ENCODE measurements at places on chromosomes 11 and 22.
A peak's percentile ranks its signal among the peaks of the same experiment; 100 is the strongest.

DNA sequence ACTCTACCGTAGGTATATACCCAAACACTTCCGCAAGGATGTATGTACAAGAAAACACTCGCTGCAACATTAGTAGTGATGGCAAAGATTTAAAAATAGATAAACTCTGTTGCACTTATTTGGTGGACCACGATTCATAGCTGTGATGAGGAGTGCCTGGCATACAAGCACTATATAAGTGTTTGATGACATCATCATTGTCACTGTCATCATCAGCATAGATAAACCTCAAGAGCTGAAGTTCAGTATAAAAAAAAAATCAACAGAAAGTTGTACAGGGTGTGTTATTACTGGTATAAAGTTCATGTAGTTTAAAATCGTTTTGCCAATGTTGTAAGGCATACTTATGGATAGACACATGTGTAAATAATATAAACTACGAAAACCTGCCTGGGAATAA is 24.0 kb upstream of the NUP50 start:
- DNase-seq, result no peak
- no peak overlapping the region for H3K27ac ChIP-seq
- H3K27me3 ChIP-seq, result no peaks in the 10 kb centered on the region
- no peaks in the 10 kb centered on the region for H3K36me3 ChIP-seq

DNA sequence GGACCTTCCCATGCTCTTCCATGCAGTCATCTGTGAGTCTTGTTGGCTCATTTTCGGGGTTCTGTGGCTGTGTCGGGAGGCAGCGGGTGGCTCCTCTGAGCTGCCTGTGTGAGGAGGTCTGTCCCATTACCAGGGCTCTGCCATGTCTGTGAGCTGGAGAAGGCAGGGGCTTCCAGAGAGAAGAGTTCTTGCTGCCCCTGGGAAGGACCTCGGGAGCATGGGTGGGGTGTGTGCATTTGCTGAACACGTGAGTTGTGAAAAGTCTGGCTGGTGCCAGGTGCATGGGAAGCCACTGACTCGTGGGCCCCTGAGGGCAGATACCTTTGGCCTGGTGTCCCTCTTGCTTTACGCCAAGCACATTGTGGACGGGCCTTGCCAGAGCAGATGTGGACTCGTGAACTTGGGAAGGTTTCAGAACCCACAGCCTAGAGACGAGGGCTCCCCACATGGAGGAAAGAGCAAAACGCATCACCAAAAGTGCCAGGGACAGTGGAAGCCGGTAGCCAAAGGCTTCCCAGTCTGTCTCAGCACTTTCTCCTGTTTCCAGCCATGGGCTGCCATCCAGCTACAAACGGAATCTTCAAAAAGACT is 1324.5 kb downstream of the BRD1 start:
- DNase-seq, result no peak
- H3K4me1 ChIP-seq, result peaks cover 12% of the 10 kb centered on the region
- no peak overlapping the region for H3K27ac ChIP-seq
- no peaks in the 10 kb centered on the region for H3K27me3 ChIP-seq
- H3K36me3 ChIP-seq, result no peaks in the 10 kb centered on the region

- no peaks in the 10 kb centered on the region for H3K4me1 ChIP-seq
- H3K36me3 ChIP-seq, result no peaks in the 10 kb centered on the region
- H3K27me3 ChIP-seq, result no peaks in the 10 kb centered on the region
- H3K4me3 ChIP-seq, result no peak overlapping the region
- H3K27ac ChIP-seq, result no peak overlapping the region
Observed at GRCh38 chr11:92929653-92930052, 39.8 kb upstream of the MTNR1B start.

- no peaks in the 10 kb centered on the region for H3K36me3 ChIP-seq
- no peaks in the 10 kb centered on the region for H3K27me3 ChIP-seq
- DNase-seq, result no peak
- no peaks in the 10 kb centered on the region for H3K4me1 ChIP-seq
- no peak overlapping the region for H3K27ac ChIP-seq
Observed at GRCh38 chr22:47064016-47064415, 301.6 kb downstream of the TBC1D22A start.

GRCh38 chr11:36123336-36124101 is 165.7 kb downstream of the COMMD9 start:
- no peak overlapping the region for H3K4me3 ChIP-seq
- peaks cover 13% of the 10 kb centered on the region for H3K4me1 ChIP-seq
- no peak for DNase-seq
- no peaks in the 10 kb centered on the region for H3K36me3 ChIP-seq
- no peaks in the 10 kb centered on the region for H3K27me3 ChIP-seq

DNA sequence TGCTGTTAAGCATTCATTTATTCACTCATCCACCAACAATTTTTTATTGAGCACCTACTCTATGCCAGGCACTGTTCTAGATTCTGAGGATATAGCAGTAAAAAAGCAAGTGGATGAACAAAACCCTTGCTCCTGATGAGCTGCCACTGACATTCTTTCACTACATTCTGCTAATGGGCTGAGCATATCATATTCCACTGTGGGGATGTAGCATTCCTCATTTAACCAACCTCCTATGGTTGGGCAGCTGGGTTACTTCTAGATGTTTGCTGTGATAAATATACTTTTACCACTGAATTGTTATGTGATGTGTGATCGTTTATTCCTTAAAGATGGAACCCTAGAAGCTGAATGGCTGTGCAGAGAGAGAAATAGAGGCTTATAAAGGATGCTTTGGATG is 176.9 kb downstream of the MN1 start:
- no peak overlapping the region for H3K4me3 ChIP-seq
- H3K36me3 ChIP-seq, result no peaks in the 10 kb centered on the region
- H3K27me3 ChIP-seq, result no peaks in the 10 kb centered on the region

GRCh38 chr11:86511086-86511551 is 136.4 kb downstream of the CCDC81 start:
- no peak overlapping the region for H3K4me3 ChIP-seq
- no peak overlapping the region for H3K27ac ChIP-seq
- peaks cover 8% of the 10 kb centered on the region for H3K4me1 ChIP-seq
- H3K27me3 ChIP-seq, result no peaks in the 10 kb centered on the region
- peaks cover 8% of the 10 kb centered on the region for H3K36me3 ChIP-seq

DNA sequence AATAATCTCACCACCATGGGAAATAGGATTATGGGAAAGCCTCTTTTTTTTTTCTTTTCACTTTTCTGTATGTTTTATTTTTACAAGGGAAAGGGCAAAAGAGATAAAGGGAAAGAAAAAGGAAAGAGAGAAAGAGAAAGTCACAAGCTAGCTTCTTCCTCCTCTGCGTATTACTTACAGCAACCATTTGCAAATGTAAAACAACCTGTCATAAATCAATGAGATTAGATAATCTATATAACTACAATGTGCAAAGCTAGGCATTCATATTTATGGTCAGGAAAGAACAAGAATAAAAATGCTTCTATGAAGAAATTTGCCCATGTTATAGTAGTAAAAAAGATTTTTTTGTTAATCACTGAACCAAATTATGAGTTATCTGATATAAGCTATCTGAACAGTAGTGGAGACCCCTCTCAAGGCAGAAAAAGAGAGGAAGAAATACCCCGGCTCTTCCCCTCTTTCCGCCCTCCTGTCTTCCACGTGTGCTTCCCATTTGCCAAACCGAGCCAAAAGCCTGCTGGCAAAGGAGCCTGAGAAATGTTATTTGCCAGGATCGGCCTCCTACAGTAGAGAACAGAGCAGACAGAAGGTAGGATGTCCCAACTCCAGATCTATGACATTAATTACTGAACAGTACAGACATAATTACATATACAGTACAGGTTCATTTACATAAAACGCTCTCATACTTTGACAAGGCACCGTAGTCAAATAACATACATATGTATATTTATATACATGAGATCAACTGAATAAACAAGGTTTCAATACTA is 50.2 kb downstream of the ARHGAP32 start:
- no peaks in the 10 kb centered on the region for H3K27me3 ChIP-seq
- no peak overlapping the region for H3K27ac ChIP-seq
- H3K4me3 ChIP-seq, result no peak overlapping the region
- no peak for DNase-seq
- H3K4me1 ChIP-seq, result peaks cover 5% of the 10 kb centered on the region

- H3K27ac ChIP-seq, result no peak overlapping the region
- no peaks in the 10 kb centered on the region for H3K27me3 ChIP-seq
- peaks cover 6% of the 10 kb centered on the region for H3K4me1 ChIP-seq
- H3K36me3 ChIP-seq, result no peaks in the 10 kb centered on the region
- DNase-seq, result no peak
Observed at GRCh38 chr11:130772266-130773227, 143.7 kb downstream of the SNX19 start.

- H3K4me1 ChIP-seq, result peaks cover 2% of the 10 kb centered on the region
- no peaks in the 10 kb centered on the region for H3K27me3 ChIP-seq
- peak; percentile 41 for DNase-seq
- no peak overlapping the region for H3K4me3 ChIP-seq
- no peak overlapping the region for H3K27ac ChIP-seq
Observed at GRCh38 chr11:6705905-6706535, 22.9 kb upstream of the MRPL17 start.

- H3K36me3 ChIP-seq, result no peaks in the 10 kb centered on the region
- H3K4me1 ChIP-seq, result no peaks in the 10 kb centered on the region
- H3K27me3 ChIP-seq, result no peaks in the 10 kb centered on the region
- H3K27ac ChIP-seq, result no peak overlapping the region
- DNase-seq, result no peak
Observed at GRCh38 chr11:97614606-97615005, 1224.8 kb downstream of the JRKL start.

GRCh38 chr22:19446603-19447329 is 745 bp downstream of the C22orf39 start:
- peak overlapping the region; percentile 98 for H3K4me3 ChIP-seq
- peak overlapping the region; percentile 89 for H3K27ac ChIP-seq
- DNase-seq, result peak; percentile 48
- no peaks in the 10 kb centered on the region for H3K27me3 ChIP-seq
- H3K4me1 ChIP-seq, result peaks cover 9% of the 10 kb centered on the region

- DNase-seq, result no peak
- H3K27ac ChIP-seq, result no peak overlapping the region
- no peak overlapping the region for H3K4me3 ChIP-seq
- H3K36me3 ChIP-seq, result no peaks in the 10 kb centered on the region
- H3K27me3 ChIP-seq, result no peaks in the 10 kb centered on the region
Observed at GRCh38 chr11:3885855-3886254, 30.4 kb downstream of the STIM1 start.

GRCh38 chr11:44112091-44112821 is 16.8 kb downstream of the EXT2 start:
- H3K4me3 ChIP-seq, result no peak overlapping the region
- no peaks in the 10 kb centered on the region for H3K27me3 ChIP-seq
- no peak overlapping the region for H3K27ac ChIP-seq
- no peak for DNase-seq

DNA sequence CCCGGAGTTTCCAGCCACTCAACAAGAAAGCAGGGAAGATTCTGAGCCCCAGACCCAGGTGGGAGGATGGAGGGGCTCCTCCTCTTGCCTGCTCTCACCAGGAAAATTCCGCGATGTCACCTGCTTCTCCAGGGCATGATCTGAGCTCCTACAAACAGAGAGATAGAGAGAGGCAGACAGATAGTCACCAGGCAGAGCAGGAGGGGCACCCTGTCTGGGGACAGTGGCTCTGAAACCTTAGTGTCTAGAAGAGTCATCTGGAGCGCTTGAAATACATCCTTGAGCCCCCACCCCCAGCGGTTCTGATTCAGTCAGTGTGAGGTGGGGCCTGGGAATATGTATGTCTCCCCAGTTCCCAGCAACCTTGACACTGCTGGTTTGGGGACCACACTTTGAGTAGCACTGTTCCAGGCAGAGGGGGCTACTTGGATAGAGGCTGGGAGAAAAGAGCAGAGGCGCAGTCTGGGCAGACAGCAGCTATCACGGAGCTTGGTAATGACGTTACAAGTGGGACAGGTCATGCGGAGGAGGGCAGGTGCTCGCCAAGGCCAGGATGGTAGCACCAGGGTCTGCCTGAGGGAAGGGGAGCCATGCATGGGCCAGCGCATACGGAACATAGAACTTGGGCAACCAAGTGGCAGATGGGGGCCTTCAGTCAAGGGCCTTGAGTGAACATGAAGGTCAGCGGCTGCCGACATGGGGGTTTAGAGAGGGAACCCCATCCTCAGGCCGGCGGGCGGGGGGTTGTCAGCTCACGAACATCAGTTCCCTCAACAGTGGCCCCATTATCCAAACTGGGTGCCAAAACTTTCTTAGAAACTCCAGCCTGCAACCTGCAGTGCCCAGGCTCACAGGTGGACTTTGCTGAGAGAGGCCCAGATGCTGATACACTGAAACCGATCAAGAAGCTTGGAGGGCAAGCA is 60.9 kb upstream of the MYEOV start:
- no peak for DNase-seq
- H3K36me3 ChIP-seq, result no peaks in the 10 kb centered on the region
- no peak overlapping the region for H3K4me3 ChIP-seq
